Tongue (tissue), 3 donors: ENCODE measurements at places on chromosomes 5 and 9. TPM values are rescaled to one million over a fixed set of nuclear protein-coding genes. Genes with fewer than 3 reads are reported as not detected.

The HAVCR2 gene
- total RNA-seq, result 2.8 TPM

GRCh38 chr5:113201715-113202114 is 225.1 kb downstream of the DCP2 start:
- no peak for DNase-seq

- peak; percentile 18 for DNase-seq
Measured at GRCh38 chr9:8224381-8224801, 424.8 kb upstream of the DMAC1 start.

- DNase-seq, result no peak
Measured at GRCh38 chr9:76526026-76526425, 67.0 kb downstream of the GCNT1 start.

The MYORG gene
- 25.2 TPM for total RNA-seq

GRCh38 chr9:127557998-127558546 is 54.0 kb upstream of the STXBP1 start:
- DNase-seq, result peak; percentile 72

DNA sequence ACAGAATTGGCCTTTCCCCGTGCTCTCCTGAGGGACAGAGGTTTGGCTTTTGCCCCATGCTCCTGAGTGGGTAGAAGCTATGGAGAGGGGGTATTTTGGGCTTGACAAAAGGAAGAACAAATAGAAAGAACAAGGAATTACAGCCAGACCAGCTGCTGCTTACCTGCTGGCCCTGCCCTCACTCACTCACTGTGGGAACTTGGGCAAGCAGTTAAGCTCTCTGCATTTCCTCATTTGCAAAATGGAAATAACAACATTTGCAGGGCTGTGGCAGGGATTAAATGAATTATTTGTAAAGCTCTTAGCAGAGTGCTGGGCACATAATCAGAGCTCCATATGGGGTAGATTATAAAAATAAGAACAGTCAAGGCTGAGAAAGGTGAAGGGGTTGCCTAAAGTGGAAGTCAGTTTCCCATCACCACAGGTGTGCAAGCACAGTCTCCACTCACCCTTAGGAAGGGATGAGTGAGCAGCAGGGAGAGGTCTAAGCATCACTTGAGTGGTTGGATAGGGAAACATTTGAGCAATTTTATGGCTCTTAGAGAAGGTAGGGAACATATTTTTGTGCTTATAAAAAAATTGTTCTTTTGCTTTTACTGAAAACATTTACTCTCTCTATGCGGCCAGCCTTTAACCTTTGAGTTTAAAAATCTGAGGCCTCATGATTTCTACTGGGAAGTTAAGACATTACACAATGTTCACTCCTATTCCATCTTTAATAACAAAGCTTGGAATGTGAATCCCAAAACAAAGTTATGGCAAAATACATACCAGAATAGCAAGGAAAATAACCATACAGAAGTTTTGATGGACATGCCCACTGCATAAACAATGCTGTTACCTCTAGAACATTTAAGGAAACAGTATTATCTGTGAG is 42.8 kb upstream of the LHFPL2 start:
- no peak for DNase-seq

The NSD1 gene
- total RNA-seq, result 98.2 TPM
